Retinal pigment epithelial cell (primary cell): ENCODE measurements at places on chromosomes 5 and 9.

GRCh38 chr5:15574806-15575325, 74.9 kb downstream of the FBXL7 start:
- no peak for DNase-seq

GRCh38 chr9:96214635-96215034, 87.3 kb downstream of the HSD17B3 start:
- DNase-seq: no peak

DNA sequence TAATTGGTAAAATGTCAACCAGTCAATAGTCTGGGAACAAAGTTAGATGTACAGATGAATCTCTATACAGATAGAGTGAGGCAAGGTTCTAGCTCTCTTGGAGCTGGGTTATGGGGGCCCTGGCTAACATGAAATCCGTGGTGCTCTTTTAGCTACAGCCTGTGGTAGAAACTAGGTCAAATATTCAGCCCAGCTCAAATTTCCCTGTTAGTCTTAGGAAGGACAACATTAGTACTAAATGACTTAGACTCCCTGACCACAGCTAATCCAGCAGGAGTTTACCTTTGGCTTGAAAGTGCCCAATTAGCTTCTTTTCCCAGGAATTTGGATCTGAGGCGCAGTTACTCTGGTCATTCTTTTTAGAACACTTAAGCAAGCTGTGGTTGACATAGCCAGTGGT, 170.5 kb downstream of the DMRTA1 start:
- DNase-seq: no peak

GRCh38 chr5:18023275-18023674, 389.0 kb downstream of the TAF11L14 start:
- DNase-seq: no peak

DNA sequence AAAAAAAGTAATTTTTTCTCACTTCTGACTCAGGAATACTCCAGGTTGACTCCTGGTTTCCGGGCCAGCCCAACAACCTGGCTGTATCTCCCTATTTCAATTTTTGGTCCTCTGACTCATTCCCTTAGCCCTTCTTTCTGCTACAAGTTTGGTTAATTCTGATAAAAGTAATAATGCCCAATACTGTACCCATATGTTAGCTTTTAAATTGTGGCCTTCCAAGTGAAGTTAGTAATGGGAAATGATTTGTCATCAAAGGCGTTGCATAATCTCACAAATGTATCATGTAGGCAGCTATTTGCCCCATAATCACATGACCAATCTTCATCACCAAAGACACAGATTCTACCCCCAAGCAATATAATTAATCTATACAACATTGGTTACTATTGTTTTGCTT, 31.1 kb upstream of the BNC2 start:
- no peak for DNase-seq

GRCh38 chr5:106489004-106489403, 1181.7 kb downstream of the EFNA5 start:
- DNase-seq: no peak

DNA sequence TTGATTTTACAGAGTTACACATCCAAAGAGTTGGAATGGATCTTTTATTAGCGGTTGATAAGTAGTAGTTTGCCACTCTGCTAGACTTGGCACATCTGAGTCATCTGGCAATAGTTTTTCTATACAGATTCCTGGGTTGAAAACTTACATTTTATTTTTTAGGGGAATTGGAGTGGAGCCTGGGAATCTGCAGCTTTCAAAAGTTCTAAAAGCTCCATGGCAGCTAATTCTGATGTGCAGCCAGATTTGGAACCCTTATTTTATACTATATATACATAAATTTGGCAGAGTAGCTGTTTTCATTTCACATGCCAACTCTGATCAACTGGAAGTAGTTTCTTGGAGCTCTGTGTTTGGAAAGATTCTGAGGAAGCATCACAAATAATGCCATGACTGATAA, 715.5 kb downstream of the TLR4 start:
- DNase-seq: no peak

DNA sequence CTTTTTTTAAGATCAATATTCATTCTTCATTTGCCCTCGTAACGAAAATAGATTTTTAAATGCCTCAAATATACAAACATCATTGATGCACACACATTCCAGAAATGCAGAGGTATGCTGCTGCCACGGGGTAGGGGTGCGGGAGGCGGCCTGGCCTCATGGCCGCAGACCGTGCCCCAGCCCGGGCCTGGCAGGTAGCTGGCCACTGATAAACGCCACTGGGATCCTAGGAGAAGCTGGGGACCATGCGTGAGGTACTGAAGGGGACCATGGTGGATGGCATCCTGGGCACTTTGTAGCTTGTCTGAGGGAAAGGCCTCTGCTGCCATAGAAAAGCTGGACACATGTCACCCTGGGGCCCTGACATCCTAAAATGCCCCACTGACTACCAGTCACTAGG, 6.5 kb downstream of the ORM2 start:
- no peak for DNase-seq

GRCh38 chr5:109719978-109720377, 30.3 kb downstream of the MAN2A1 start:
- DNase-seq: no peak

DNA sequence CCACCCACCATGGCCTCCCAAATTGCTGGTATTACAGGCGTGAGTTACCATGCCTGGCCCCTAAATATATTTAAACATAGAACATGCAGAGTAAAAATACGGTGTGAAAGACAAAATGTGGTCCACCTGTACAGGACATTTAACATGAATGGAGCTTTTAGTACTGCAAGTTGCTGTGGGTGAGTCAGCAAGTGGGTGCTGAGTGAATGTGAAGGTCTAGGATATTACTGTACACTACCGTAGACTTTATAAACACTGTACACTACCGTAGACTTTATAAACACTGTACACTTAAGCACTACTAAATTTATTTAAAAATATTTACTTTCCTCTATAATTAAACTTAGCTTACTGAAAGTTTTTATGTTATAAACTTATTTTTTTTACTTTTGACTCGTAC, 317.8 kb downstream of the PRDM9 start:
- DNase-seq: no peak

DNA sequence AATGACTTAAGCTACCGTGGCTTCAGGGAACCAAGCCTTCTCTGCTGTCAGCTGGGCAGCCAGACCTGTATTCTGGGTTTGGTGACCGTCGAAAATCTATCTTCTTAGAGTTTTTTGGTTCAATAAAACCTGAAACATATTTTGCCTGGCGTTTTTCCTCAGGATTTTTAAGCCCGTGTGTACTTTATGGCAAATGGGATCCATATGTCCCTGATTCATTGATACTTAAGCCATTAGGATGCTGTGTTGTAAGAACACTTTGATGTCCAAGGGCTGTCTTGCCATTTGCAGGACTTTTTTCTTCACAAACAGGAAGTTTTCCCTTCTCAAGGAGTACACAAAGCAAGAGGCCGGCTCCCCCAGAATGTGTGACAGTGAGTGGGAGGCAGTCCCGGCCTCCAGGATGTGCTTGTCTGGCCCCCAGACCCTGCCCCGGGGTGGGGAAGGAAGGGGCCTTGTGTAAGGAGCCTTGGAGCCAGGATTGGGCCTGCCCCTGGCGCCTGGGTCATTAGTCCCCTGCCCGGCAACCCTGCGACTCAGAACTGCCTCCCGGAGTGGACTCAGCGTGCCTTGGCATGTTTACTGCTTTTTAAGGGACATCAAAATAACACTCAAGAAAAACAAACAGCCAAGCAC, 83.4 kb upstream of the SMIM23 start:
- DNase-seq: no peak

DNA sequence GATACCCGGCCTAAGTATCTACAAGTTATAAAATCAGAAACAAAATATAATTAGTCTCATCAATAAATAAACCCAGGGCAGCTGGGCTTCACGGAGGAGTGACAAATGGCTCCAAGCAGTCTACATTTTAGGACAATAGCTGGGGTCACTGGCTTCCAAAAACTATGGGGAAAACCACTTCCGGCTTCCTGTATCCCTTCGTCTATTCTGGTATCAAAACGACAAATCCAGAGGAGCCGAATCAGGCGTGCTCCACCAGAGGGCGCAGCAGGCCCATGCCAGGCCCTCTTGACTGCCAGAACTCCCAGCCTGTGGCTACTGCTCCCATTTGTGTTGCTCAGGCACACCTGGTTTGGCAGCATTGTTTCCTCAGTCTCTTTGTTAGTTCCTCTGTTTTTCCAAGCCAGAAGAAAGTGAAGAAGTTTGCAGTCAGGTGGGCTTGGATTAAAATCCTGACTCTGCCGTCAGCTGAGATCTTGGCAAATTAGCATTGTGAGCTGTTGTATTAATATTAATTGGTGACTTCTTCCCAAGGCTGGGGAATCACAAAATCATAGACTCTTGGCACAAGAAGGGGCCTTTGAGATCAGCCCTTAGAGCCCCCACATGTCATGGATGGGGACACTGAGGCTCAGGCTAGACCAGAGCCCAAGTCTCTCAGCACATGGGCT, 11.6 kb upstream of the RAB14 start:
- DNase-seq: peak; percentile 33

GRCh38 chr9:10438955-10439354, 173.8 kb downstream of the PTPRD start:
- DNase-seq: no peak

DNA sequence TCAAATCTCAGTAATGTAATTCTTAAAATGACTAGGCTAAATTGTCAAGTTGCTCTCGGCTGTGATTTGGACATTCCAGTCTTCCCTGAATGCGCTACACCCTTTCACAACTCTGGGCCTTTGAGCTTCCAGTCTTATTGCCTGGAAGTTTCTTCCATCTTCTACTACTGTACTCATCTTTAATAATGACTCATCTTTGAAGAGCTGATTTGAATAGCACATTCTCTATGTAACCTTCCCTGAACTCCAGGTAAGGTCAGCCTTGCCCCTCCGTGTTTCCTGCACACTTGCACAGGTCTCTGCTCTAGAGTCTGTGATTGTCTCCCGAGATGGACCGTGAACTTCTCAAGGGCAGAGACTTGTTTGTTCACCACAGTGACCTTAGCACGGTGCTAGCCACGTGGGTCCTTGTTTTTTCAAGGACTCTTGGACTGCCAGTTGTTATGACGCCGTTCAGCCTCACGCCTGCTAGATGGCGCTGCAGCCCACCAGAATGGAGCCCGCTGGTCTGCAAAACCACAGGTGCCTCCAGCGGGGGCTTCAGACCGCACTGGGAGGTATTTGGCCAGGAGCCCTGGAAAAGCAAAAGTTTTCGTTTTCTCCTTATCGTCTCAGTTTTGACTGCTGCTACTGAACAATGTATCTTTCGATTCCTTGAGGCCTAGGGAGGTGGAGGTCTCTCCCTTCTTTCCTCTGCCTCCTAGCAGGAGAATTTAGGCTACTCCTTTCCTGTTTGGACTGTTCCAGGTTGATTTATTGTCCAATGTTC, 44.4 kb downstream of the SEC61B start:
- DNase-seq: peak; percentile 23

GRCh38 chr5:136033234-136033633, 4.4 kb downstream of the TGFBI start:
- no peak for DNase-seq

GRCh38 chr5:138464388-138465260, 655 bp upstream of the EGR1 start:
- peak; percentile 96 for DNase-seq

DNA sequence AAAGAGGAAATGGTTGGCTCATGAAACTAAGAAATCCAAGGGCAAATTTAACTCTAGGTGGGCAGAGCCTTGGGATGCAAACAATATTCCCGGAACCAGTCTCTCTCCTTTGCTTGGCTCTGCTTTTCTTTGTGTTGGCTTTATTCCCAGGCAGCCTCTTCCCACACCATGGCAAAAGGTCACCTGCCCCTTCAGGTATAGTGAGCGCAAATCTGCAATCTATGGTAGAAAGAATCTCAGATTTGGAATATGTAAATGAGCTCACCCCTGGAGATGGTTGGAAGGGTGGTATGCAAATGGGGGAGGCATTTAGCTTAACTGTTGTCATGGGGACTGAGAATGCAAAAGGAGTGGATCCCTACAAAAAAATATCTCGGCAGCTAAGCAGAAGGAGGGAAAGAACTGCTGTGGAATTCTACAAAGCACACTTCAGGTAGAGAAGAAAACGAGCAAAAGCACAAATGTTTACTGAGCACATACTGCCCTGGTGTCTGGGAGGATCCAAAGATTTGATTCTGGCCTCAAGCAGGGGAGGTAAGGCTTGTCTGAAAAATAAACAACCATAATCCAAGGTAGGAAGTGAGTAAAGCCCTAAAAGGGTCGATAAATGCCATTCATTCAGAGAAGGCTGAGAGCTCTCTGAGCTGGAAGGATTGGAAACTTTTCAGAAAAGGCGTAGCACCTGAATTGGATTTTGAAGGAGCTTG, 139.7 kb downstream of the TLE1 start:
- DNase-seq: no peak

- no peak for DNase-seq
These were observed 1016.8 kb upstream of the DMAC1 start for GRCh38 chr9:8816361-8816760.

DNA sequence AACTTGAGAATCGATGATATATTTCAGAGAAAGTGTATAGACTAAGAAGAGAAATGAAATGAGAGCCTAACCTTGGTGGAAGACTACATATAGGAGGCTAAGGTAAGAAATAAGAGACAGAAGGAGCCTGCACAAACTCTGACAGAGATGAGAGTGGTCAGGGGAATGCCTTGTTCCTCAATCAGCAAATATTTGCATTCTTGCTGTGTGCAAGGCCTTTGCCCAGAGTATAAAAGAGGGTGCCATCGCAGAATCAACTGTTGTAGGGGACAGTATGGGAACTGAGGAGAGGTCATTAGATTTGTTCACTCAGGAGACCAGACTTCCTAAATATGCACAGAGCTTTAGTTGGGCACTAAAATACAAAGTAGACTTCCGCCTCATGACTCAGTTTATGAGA, 137.2 kb downstream of the ATG10 start:
- no peak for DNase-seq

GRCh38 chr9:133731876-133732638, 6.1 kb downstream of the SARDH start:
- no peak for DNase-seq

- no peak for DNase-seq
These were observed 21.1 kb downstream of the ADAMTS19 start for GRCh38 chr5:129481161-129481560.

- DNase-seq: no peak
These were observed 1472.5 kb upstream of the CDH6 start for GRCh38 chr5:29720954-29721353.

- DNase-seq: no peak
These were observed 35.6 kb upstream of the NREP start for GRCh38 chr5:111792471-111793058.

DNA sequence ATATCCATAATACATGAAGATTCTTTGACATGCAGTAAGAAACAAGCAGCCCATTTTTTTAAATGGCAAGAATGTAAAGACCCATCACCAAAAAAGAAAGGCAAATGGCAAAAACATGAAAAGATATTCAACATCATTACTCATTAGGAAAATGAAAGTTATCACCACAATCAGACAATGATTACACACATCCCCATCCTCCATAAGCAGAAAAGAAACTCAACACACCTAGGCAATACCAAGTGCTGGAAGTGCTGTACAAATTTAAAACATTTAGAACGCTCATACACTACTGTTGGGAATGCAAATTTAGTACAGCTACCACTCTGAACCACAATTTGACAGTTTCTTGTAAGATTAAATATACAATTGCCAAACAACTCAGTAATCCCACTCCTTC, 466.7 kb downstream of the ACTL7B start:
- DNase-seq: no peak

GRCh38 chr5:17056141-17056631, 120.1 kb upstream of the MYO10 start:
- no peak for DNase-seq
